Breast epithelium (tissue), 4 donors: ENCODE measurements at places on chromosomes 3 and 15. TPM values are rescaled to one million over a fixed set of nuclear protein-coding genes. Genes with fewer than 3 reads are reported as not detected.
A peak's percentile ranks its signal among the peaks of the same experiment; 100 is the strongest.

VGLL3 gene
- 48.5 TPM for total RNA-seq

IDH3A gene
- total RNA-seq, result 63.2 TPM

CCDC33 gene
- not detected for total RNA-seq

GOLGA6D gene
- not detected for total RNA-seq

C3orf80 gene
- total RNA-seq, result not detected

GRCh38 chr15:61318802-61319525, 89.9 kb upstream of the RORA start:
- H3K4me1 ChIP-seq, result no peaks in the 10 kb centered on the region
- H3K4me3 ChIP-seq, result no peak overlapping the region
- no peaks in the 10 kb centered on the region for H3K27me3 ChIP-seq
- no peak for DNase-seq

- no peak overlapping the region for H3K4me3 ChIP-seq
- DNase-seq, result no peak
- no peaks in the 10 kb centered on the region for H3K36me3 ChIP-seq
- H3K27ac ChIP-seq, result no peak overlapping the region
- H3K4me1 ChIP-seq, result no peaks in the 10 kb centered on the region
- H3K27me3 ChIP-seq, result no peaks in the 10 kb centered on the region
These were observed 713.3 kb upstream of the GBE1 start for GRCh38 chr3:82474711-82475110.

GRCh38 chr3:61522060-61522459, 39.3 kb upstream of the PTPRG start:
- no peak overlapping the region for H3K4me3 ChIP-seq
- H3K27ac ChIP-seq, result no peak overlapping the region
- no peaks in the 10 kb centered on the region for H3K36me3 ChIP-seq
- no peaks in the 10 kb centered on the region for H3K4me1 ChIP-seq
- DNase-seq, result no peak

DNA sequence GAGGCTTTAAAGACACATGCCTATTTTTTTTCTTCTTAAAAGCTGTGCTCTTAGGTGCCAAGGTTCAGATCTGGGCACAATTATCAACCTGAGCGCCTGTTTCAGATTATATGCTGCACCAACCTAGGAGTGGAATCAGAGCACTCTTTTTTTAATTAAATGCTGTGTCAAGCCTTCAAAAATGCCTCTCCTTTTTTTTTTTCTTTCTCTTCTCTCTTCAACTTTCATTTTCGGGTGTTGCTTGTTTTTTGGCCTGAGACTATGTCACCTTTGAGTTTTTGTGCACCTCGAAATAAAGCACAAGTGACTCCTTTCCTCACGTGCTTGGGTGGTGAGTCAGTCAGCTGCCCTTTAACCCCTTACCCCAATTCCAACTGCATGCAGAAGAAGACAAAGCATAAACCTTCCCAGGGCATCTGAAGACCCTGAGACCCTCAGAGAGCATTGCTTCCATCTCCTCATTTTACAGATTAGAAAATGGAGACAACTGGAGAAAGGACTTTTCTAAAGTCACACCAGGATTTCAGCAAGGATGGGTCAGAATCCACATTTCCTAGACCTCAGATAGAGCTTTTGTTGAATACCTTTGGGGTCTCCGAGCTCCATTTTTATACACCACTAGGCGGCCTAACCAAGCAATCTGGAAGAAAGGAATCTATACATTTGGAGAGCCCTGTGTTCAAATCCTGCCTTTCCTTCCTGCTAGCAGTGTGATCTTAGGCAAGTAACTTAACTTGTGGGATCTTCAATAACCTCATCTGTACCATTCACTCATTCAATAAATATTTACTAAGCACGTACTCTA, 631 bp upstream of the PRICKLE2 start:
- H3K4me1 ChIP-seq, result peaks cover 7% of the 10 kb centered on the region
- H3K36me3 ChIP-seq, result no peaks in the 10 kb centered on the region
- H3K27me3 ChIP-seq, result no peaks in the 10 kb centered on the region
- DNase-seq, result no peak
- peak overlapping the region; percentile 94 for H3K27ac ChIP-seq

- H3K4me3 ChIP-seq, result no peak overlapping the region
- no peaks in the 10 kb centered on the region for H3K27me3 ChIP-seq
- DNase-seq, result no peak
- H3K4me1 ChIP-seq, result no peaks in the 10 kb centered on the region
These were observed 322.6 kb upstream of the TLE3 start for GRCh38 chr15:70420086-70420947.

DNA sequence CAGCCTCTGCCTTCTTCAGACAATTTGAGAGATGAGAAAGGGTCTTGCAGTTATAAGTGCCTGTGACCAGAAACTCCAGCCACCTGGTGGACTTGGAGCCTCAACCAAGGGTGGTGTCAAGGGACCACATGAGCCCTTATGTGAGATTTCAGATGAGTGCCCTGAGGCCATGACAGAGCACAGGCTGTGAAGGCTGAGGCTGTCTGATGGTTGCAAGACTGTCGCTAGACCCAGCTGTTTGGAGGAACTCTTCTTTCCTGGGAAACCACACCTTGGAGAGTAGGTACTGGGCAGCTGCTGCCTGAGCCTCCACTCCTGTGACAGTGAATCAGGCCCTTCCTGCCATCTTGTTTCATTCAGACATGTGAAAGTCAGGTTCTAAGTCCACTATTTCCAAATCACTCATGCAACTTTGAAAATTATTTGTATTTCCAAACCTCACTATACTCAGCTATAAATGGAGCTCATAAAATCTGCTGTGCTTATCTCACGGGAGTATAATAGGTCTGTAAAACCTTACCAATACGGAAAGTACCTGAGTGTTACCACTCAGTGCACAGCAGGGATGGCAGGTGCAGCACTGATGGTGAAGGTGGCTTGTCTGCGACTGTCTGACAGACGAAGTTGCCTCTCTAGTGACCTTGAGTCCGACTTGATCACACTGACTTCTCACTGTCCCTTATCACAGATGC, 99.4 kb downstream of the RPL39L start:
- H3K4me3 ChIP-seq, result no peak overlapping the region
- no peaks in the 10 kb centered on the region for H3K36me3 ChIP-seq

- no peaks in the 10 kb centered on the region for H3K36me3 ChIP-seq
- H3K4me1 ChIP-seq, result no peaks in the 10 kb centered on the region
- no peak overlapping the region for H3K27ac ChIP-seq
- peaks cover 34% of the 10 kb centered on the region for H3K27me3 ChIP-seq
These were observed 111.7 kb downstream of the LMLN start for GRCh38 chr3:198071602-198072287.
